RWPE2 (cell line): ENCODE measurements at places on chromosomes 13 and 19.
A peak's percentile ranks its signal among the peaks of the same experiment; 100 is the strongest.

DNA sequence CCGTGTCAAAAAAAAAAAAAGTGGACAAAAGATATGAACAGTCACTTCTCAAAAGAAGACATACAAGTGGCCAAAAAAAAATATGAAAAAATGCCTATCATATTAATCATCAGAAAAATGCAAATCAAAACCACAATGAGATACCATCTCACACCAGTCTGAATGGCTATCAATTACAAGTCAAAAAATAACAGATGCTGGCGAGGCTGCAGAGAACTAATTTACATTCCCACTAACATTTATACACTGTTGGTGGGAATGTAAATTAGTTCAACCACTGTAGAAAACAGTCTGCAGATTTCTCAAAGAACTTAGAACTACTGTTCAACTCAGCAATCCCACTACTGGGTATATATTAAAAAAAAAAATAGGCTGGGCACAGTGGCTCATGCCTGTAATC lies 26.5 kb upstream of the FOXO1 start:
- no peaks in the 10 kb centered on the region for H3K36me3 ChIP-seq
- no peaks in the 10 kb centered on the region for H3K4me1 ChIP-seq
- H3K27me3 ChIP-seq, result no peaks in the 10 kb centered on the region
- DNase-seq, result no peak

- H3K27me3 ChIP-seq, result no peaks in the 10 kb centered on the region
- H3K27ac ChIP-seq, result no peak overlapping the region
- H3K4me3 ChIP-seq, result no peak overlapping the region
- no peaks in the 10 kb centered on the region for H3K36me3 ChIP-seq
- DNase-seq, result no peak
These were observed 277.9 kb upstream of the SPRY2 start for GRCh38 chr13:80618781-80619180.

DNA sequence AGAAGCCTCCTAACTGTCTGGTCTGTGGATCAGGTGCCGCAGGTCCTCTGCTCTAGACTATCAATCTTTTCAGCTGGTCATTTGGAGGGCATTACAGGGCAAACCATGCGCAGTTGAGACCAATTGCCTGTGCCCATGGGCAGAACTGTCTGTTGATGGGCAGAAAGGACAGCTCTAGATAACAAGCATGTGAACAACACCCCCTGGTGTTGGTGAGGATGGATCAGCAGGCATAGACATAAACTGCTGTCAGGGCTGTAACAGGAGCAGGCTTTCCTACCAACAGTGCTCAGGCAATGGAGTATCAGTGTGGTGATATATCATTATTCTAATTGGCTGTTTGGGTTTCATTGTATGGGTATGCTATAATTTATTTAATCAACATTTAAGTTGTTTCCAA lies 104.7 kb upstream of the KL start:
- no peaks in the 10 kb centered on the region for H3K36me3 ChIP-seq
- no peak overlapping the region for H3K27ac ChIP-seq
- H3K4me1 ChIP-seq, result no peaks in the 10 kb centered on the region
- no peak for DNase-seq

DNA sequence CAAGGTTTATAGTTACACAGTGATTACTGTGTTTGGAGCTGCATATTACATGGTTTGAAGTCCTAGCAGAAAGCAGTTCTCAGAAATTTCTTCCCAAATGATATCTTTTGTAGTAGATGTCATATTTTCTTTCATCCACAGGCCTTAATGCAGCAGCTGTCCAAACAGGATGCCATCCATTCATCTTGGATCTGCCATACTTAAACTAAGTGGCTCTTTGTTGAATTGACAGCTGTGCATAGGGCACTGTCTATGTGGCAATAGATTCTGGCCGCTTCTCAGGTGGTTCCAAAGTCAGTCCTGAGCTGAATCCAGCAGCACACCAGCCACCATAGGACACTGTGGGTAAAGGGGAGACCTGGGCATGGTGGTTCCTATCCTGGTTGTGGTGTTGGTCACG lies 41.6 kb upstream of the SPRY2 start:
- no peaks in the 10 kb centered on the region for H3K27me3 ChIP-seq
- no peaks in the 10 kb centered on the region for H3K36me3 ChIP-seq
- H3K27ac ChIP-seq, result no peak overlapping the region
- DNase-seq, result no peak

- H3K4me1 ChIP-seq, result peaks cover 3% of the 10 kb centered on the region
- H3K27me3 ChIP-seq, result no peaks in the 10 kb centered on the region
- no peaks in the 10 kb centered on the region for H3K36me3 ChIP-seq
- H3K4me3 ChIP-seq, result no peak overlapping the region
- DNase-seq, result no peak
These were observed 122.8 kb downstream of the SHISA2 start for GRCh38 chr13:25928941-25929505.

DNA sequence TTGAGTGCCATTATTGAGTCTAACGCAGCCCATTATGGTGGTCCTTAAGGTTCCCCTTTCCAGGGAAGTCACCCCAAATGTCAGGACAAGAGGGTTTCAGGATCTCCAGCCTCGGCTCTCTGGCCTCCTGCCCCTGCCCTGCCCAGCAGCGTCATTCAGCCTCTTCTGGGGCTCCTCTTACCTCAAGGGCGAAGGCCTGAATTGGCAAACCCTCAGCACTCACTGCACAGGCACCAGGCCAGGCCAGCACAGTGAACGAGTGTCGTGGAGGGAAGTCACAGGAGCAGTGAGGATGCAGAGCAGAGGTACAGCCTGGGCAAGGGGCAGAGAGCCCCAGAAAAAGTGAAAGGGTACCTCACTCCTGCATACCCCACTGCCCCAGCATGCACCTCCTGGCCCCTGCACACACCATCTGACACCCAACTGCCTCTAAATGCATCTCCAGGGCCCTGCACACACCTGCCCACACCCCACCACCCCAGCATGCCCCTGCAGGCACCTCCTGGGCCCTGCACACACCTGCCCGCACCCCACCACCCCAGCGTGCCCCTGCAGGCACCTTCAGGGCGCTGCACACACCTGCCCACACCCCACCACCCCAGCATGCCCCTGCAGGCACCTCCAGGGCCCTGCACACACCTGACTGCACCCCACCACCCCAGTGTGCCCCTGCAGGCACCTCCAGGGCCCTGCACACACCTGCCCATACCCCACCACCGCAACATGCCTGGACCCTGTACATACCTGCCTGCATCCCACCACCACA lies 19.8 kb downstream of the SLC25A42 start:
- no peaks in the 10 kb centered on the region for H3K27me3 ChIP-seq
- H3K4me3 ChIP-seq, result no peak overlapping the region
- no peaks in the 10 kb centered on the region for H3K4me1 ChIP-seq
- no peak overlapping the region for H3K27ac ChIP-seq

GRCh38 chr19:18612772-18613588 lies at the start of gene TMEM59L:
TMEM59L (plus strand) TSS chr19:18612870; CDS start chr19:18612959, 89 bp downstream.
- H3K4me1 ChIP-seq, result peaks cover under 1% of the 10 kb centered on the region
- H3K36me3 ChIP-seq, result no peaks in the 10 kb centered on the region
- H3K4me3 ChIP-seq, result peak within 1 kb of the TSS; percentile 17

GRCh38 chr13:111514610-111515306 lies 194.3 kb downstream of the TEX29 start:
- H3K27ac ChIP-seq, result no peak overlapping the region
- H3K27me3 ChIP-seq, result no peaks in the 10 kb centered on the region
- peak; percentile 42 for DNase-seq

GRCh38 chr19:32998722-32999121 lies 26.7 kb downstream of the FAAP24 start:
- no peak overlapping the region for H3K4me3 ChIP-seq
- no peaks in the 10 kb centered on the region for H3K4me1 ChIP-seq
- no peaks in the 10 kb centered on the region for H3K27me3 ChIP-seq
- H3K36me3 ChIP-seq, result peaks cover 5% of the 10 kb centered on the region; the same call in 1 of the 2 replicates
- no peak for DNase-seq
- no peak overlapping the region for H3K27ac ChIP-seq

DNA sequence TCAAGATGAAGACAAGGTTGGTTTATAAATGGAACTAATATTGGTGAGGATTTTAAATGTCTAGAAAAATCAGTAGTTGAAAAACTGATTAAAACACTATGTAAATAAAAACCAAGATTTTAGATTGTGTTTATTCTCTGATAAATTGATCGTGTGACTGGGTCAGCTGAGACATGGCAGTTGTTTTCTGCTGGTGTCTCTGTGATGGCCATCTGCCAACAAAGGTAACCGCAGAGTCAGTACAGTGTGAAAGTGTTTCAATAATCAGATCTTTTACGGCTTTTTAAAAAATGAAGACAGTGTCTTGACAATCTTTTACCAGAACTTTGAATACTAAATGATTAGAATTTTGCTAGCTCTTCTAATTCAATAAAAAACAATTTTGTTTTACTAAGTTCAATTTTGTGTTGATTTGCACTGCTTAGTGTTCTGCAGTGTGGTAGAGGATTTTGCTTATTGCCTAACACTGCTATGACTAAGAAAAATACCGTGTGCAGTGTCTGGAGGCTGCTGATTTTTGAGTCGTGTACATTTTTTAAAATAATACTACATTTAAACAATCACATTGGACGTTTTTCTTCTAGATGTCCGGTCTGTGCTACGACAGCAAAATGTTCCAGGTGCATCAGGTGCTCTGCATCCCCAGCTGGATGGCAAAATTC lies 32.7 kb upstream of the GPR183 start:
- H3K36me3 ChIP-seq, result peaks cover 15% of the 10 kb centered on the region
- H3K4me3 ChIP-seq, result no peak overlapping the region
- no peak for DNase-seq

GRCh38 chr13:106498571-106498970 lies 36.9 kb downstream of the EFNB2 start:
- H3K27ac ChIP-seq, result no peak overlapping the region
- peaks cover 15% of the 10 kb centered on the region for H3K4me1 ChIP-seq
- no peaks in the 10 kb centered on the region for H3K27me3 ChIP-seq
- H3K4me3 ChIP-seq, result no peak overlapping the region
